ENCODE measurements at places on chromosomes 4 and X.
A peak's percentile ranks its signal among the peaks of the same experiment; 100 is the strongest.

DNA sequence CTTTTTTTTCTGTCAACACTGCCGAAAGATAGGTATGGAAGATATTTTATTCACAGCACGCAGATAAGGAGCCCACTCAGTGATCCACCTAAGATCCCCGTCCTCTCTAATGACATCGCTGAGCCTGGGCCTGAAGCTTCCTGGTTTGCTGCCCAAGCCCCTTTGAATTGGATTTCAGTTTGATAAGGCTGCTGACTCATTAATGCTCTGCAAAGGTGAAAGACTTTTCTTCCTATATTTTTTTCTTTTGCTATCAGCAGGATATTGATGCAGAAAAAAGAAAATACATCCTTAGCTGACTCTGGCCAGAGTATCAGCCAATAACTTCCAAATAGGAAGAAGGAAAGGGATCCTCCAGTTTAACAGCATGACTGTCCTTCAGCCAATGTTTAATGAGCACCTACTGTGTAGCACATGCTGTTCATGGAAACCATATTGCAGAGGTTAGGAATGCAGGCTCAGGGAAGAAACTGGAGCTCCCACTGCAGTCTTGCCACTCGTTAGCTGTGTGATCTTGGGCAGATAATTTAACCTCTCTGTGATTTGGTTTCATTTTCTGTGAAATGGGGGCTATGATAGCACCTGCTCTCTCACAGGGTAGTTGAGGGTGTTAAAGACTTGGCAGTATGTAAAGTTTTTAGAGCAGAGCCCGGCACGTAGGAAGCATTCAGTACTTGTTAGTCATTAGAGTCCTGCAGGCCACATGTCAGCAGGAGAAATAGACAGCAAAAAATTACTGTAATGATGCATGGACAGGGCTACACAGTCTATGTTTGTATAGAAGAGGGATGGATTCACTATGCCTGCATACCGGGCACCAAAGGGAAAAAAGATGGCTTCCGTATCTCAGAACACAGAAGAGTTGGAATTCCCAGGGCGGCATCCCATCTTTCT lies 39.3 kb downstream of the EVC start:
- no peak for DNase-seq

DNA sequence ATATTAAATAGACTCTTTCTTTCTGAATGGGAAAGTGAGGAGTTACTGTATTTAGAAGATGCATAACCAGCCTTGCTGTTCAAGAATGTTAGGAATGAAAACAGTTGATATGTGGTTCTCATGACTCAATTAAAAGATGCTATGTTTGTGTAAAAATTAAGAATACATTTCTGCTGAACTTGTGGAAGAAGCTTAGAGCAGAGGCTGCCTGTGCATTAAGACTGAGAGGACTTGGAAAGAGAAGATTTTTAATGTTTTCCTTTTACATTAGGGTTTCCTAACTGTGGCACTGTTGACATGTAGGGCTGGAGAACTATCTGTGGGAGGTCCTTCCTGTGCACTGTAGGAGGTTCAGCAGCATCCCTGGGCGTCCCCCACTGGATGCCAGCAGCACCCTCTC lies 137.7 kb downstream of the GPR143 start:
- no peak for DNase-seq

GRCh38 chr4:80422727-80423404 lies 87.3 kb downstream of the CFAP299 start:
- DNase-seq, result no peak

GRCh38 chr4:13706120-13706519 lies 78.6 kb upstream of the BOD1L1 start:
- no peak for DNase-seq

DNA sequence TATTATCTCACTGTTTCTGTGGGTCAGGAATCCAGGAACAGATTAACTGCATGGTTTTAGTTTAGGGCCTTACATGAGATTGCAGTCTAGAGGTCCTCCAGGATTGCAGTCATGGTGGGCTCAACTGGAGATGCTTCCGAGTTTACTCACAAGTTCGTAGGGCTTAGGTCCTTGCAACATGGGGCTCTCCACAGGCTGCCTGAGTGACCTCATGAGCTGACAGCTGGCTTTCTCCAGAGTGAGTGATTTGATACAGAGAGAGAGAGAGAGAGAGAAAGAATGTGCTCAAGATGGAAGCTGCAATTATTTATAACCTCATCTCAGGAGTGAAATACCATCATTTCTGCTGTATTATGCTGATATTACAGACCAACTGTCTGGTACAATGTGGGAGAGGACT lies 168.9 kb downstream of the GPAT3 start:
- DNase-seq, result no peak

DNA sequence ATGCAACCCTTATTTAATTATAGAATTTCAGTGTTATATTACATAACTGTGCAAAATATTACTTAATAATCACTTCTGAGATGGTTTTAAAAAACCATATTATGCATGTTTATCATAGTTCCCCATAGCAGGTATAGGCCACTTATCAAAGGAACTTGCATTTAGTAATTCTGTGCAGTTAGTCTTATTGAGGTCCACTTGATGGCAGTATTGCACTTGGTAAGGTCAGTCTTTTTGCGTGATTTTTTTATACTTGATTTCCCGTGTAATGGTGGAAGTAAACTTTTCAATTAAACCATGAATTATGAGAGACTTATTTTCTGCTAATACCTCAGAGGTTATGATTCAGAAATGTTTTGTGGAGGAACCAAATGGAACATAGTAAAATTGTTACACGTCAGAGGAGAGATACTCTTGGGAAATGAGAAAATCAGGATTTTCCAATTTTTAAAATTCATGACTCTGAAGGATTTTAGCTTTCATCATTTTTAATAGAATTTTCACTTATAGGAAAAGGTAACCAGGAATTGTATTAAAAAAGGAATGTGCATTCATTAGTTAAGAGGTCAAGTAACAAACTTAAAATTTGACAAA lies 230.0 kb downstream of the CCSER1 start:
- peak; percentile 0 for DNase-seq

DNA sequence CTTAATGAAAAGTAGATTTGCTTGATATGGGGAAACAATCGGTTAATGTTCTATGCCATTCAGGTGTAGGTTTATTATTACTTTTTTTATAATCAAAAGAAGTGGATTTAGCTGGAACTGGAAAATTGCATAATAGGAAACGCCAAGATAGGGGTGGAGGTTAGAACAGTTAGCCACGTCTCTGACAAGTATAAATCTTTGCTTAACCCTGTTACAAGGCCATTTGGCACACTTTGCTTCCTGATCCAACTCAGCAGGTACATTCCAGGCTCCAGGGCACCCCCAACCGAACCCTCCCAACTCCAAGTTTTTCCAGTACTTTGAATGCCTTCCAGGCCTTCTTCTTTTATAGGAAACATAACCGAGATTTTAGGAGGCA lies 50.6 kb upstream of the ACSL4 start:
- DNase-seq, result no peak

- no peak for DNase-seq
These were observed 211.6 kb downstream of the CENPC start for GRCh38 chr4:67333664-67334063.

GRCh38 chr4:185847352-185848097 lies 35.5 kb upstream of the SORBS2 start:
- no peak for DNase-seq

- DNase-seq, result no peak
These were observed 56.3 kb upstream of the CXCL8 start for GRCh38 chr4:73684097-73684496.

DNA sequence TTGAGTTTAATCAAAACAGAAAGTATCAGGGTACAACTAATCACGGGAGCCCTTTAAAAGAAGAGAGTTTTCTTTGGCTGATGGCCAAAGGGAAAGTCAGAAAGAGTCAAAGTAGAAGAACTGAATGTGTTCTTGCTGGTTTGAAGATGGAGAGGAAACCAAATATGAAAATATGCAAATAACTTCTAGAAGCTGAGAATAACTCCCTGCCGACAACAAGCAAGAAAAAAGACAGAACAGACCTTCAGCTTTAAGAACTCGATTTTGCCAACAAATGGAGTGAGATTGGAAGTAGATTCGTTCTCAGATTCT lies 903.8 kb downstream of the STIM2 start:
- no peak for DNase-seq

DNA sequence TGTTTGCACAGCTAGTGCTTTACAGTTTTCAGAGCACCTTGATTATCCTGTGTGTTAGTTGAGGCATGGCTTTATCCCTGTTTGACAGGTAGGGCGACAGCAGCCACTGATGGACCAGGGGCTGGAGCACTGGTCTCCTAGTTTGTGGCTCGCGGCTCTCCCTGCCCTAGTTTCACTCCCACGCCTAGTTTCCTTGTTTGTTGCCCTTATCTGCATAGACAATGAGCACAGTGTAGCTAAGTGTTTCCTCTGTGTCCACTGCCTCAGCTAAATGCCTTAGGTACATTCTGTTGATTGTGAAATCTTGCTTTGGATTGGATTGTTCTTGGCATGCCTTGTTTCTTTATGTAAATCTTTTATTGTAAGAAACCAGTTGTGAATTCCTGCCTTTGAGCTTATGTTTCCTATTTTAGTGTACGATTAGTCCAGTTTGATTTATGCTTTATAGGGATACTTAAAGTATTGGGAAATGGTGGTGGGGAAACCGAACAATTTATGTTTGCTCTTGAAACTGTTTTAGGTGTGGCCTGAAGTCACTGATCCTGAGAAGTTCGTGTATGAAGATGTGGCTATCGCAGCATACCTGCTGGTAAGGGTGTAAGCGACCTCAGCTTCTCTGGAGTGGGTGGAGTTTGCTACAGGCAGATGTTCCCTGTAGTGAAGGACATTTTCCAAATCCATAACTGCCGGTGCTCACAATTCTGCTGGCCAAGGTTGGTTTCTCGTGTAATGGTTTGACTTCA lies 11.0 kb downstream of the TRMT44 start:
- no peak for DNase-seq

DNA sequence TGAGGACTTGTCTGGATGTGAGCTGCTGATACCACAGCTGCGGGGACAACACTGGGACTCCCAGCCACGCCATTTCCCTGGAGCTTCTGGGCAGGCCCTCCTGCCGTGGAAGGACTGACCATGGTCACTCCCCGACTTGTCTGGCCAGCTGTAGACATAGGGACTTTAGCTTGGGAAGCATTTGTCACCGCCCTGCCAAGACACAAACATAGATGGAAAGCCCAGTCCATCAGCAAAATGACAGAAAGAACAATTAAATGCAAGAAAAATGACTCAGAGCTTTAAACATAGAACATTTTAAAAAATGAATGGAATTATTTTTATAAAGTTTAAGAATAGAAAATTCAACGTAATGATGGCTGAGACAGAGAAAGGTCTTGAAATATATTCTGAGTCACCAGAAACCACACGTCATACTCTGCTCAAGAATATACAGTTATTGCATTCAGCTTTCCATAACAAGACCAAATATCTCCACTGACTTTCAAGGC lies 107.6 kb upstream of the CBR4 start:
- no peak for DNase-seq

DNA sequence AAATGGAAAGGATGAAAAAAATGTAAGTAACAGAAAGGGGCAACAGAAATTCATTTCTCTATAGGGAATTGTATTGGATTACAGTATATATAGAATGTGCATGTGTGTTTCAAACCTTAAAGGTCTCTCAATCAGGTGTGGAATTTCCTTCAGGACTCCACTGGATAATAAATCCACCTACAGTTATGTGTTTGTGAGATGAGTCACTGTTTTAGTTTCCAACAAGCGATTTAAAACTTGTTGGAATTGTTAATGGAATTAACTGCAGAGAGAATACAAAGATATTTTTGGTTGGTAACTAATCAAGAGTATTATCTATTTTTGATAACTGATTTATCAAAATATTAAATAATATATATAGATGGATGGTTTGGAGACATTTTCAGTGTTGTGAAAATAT lies 32.8 kb downstream of the CEP44 start:
- no peak for DNase-seq

DNA sequence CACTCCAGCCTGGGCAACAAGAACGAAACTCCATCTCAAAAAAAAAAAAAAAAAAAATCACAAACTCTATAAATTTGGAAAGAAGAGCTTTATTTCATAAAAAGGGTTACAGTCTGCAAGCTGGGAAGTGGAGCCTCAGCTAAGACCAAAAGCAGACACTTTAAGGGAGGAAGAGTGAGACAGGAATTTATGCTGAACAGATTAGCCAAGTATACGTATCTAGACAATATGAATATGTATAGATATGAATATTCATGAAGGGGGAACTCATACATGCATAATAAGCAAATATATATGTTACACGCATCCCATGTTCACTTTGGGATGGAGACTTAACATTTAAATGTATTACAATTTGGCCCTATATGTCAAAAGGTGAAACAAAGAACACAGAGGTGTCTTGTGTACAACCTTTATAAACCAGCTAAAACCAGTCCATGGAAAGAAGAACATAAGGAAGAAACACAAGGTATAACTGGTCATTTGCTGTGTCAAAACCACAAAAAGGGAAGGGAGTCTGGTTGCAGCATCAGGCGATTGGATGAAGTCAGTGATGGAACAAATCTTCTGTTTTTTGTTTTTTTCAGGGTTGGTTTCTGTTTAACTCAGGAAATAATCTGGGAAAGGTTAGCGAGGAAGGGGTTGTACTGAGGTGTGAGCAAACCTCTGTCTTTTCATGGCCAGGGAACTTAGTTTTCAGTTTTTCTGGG lies 130.0 kb upstream of the MAOA start:
- no peak for DNase-seq

- DNase-seq, result no peak
These were observed 30.3 kb downstream of the CCNG2 start for GRCh38 chr4:77187322-77187721.

DNA sequence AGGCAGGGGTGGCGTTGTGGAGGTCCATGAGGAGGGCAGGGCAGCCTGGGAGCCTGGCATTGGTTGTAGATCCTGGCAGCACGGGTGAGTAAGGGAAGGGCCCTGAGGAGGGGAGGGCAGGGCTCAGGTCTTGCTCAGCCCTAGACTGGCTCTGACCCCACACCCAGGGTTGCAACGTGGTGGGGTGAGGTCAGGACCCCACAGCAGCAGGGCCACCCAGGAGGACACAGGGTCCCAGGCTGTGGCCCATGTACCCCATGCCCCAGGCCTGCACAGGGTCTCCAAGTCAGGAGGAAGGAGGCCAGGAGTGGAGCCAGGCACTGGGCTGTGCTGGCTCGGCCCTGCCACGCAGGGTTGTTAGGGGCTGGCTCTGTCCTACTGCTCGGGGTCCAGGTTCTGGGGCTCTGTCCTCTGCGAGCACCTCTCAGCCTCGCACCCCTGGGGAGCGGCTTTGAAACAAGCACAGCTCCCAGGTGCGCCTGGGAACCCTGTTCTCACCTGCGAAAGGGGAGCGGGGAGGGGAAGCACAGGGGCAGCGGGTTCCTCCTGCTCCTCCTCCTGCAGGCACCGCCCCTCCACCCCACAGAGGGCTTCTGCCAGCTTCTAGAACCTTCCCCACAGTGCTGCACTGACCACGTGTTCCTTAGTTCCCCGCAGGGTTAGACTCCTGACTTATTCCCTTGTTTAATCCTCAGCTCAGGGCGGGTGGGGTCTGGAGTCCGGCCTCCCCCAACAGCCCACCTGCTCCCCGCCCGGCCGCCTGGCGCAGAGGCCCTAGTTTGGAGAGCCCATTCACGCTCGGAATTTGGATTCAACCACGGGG lies 20.4 kb downstream of the MSANTD1 start:
- DNase-seq, result no peak

GRCh38 chrX:39852491-39852890 lies 245.3 kb downstream of the BCOR start:
- no peak for DNase-seq

- no peak for DNase-seq
These were observed 385.6 kb upstream of the PCDH10 start for GRCh38 chr4:132763465-132763864.

- no peak for DNase-seq
These were observed 89.8 kb downstream of the UCHL1 start for GRCh38 chr4:41346306-41347061.

All from NCI-H345 (cell line).